Activated CD8-positive, alpha-beta T cell treated with anti-CD3 and anti-CD28 coated beads, Interleukin-2, amount 10 ng/mL, durations not matched to agents 7 days and 5 days (primary cell): ENCODE measurements at places on chromosomes 1 and 21. TPM values are rescaled to one million over a fixed set of nuclear protein-coding genes. Genes with fewer than 3 reads are reported as not detected.

KCNN3 gene
- not detected for total RNA-seq

GRCh38 chr1:9292361-9293240 lies at the start of gene SPSB1:
TSS of gene SPSB1 (plus strand) at chr1:9292894. CDS start at chr1:9355892, 62,998 bp downstream.
- H3K27ac ChIP-seq: no peak within 1 kb of the TSS
- peaks cover 11% of the 10 kb centered on the region for H3K27me3 ChIP-seq
- peaks cover 2% of the 10 kb centered on the region for H3K36me3 ChIP-seq
- H3K4me1 ChIP-seq: no peaks in the 10 kb centered on the region
- peak within 1 kb of the TSS; percentile 51 for H3K4me3 ChIP-seq
- peak; percentile 72 for DNase-seq

GRCh38 chr21:25485914-25486313 lies 121.4 kb downstream of the MRPL39 start:
- H3K27ac ChIP-seq: peak overlapping the region; percentile 22
- no peak overlapping the region for H3K4me3 ChIP-seq
- H3K36me3 ChIP-seq: peaks cover 35% of the 10 kb centered on the region
- DNase-seq: no peak
- H3K27me3 ChIP-seq: no peaks in the 10 kb centered on the region
- H3K4me1 ChIP-seq: peaks cover 36% of the 10 kb centered on the region

GRCh38 chr1:185263780-185264179 lies 53.3 kb downstream of the IVNS1ABP start:
- no peaks in the 10 kb centered on the region for H3K4me1 ChIP-seq
- H3K36me3 ChIP-seq: no peaks in the 10 kb centered on the region
- no peak for DNase-seq
- no peaks in the 10 kb centered on the region for H3K27me3 ChIP-seq
- no peak overlapping the region for H3K27ac ChIP-seq

SPRR2E gene
- not detected for total RNA-seq

TCEA3 gene
- 11.4 TPM for total RNA-seq

- no peaks in the 10 kb centered on the region for H3K36me3 ChIP-seq
- H3K4me3 ChIP-seq: no peak overlapping the region
- DNase-seq: no peak
- H3K27me3 ChIP-seq: peaks cover 2% of the 10 kb centered on the region
- no peaks in the 10 kb centered on the region for H3K4me1 ChIP-seq
Observed at GRCh38 chr1:78170859-78171258, 125.1 kb downstream of the GIPC2 start.

GRCh38 chr1:185291652-185292051 lies 25.4 kb downstream of the IVNS1ABP start:
- H3K4me1 ChIP-seq: peaks cover 21% of the 10 kb centered on the region
- peaks cover 63% of the 10 kb centered on the region for H3K36me3 ChIP-seq
- no peaks in the 10 kb centered on the region for H3K27me3 ChIP-seq
- no peak for DNase-seq
- H3K27ac ChIP-seq: no peak overlapping the region

NEK2 gene
- total RNA-seq: 54.1 TPM

GRCh38 chr1:244236101-244236500 lies 185.0 kb downstream of the ZBTB18 start:
- no peaks in the 10 kb centered on the region for H3K36me3 ChIP-seq
- no peak for DNase-seq
- H3K27ac ChIP-seq: no peak overlapping the region
- H3K4me1 ChIP-seq: peaks cover 11% of the 10 kb centered on the region
- H3K4me3 ChIP-seq: no peak overlapping the region

DNA sequence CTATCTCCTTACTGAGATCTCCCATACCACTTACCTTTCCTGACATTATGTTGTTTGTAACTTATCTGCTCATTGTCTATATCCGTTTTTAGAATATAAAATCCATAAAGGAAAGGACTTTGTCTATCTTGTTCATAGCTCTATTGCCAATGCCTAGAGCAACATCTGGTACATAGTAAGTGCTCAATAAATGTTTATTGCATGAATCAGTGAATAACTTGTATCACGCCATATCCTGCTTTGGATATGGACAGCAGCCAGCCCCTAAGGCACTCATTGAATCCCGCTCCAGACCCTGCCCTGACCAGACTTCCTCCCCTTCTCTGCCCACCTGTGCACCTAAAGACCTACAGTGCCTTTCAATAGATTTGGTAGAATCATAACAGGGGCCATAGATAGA lies 298.1 kb upstream of the PLXNA2 start:
- H3K27ac ChIP-seq: no peak overlapping the region
- H3K36me3 ChIP-seq: no peaks in the 10 kb centered on the region
- no peaks in the 10 kb centered on the region for H3K27me3 ChIP-seq
- DNase-seq: no peak
- no peaks in the 10 kb centered on the region for H3K4me1 ChIP-seq

DNA sequence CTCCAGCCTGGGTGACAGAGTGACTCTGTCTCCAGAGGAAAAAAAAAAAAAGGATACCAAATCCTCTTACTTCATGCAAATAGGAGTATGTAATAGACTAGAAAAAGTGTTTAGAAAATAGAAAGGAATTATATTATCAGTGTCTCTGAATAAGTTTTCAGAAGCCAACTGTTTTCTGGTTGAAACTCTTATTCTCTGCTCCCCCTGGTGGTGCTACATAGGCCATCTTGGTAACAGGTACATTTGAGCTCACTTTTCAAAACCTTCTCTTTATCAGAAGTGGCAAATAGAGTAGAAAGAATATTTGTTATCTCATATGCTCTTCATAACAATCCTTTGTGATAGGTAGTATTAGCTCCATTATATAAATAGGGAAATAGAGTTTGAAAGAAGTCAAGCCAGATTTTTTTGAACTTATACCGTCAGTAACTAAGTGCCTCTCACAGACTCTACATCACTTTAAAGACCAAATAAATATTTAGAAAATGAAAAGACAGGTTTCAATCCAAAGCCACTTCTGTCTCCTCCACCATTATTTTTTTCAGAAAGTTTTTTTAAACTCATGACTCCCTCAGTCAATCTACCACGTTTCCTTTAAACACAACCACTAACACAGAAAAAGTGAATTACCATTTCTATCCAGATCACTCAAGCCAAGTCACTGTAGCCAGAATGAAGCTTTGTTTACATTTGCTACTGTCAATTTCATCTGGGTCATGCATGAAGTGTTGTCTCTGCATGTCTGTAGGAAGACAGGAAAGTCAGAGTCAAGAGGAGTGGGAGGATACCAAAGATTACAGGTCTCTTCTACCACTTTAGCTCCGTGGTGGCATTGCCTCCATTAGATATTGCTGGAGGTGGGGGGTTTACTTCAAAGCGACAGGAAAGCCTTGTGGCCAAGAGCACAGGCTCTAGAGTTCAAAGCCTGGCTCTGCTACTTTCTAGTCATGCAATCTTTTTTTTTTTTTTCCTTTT lies 45.6 kb downstream of the IL23R start:
- H3K4me3 ChIP-seq: peak overlapping the region; percentile 12
- no peaks in the 10 kb centered on the region for H3K27me3 ChIP-seq
- DNase-seq: peak; percentile 77
- no peaks in the 10 kb centered on the region for H3K36me3 ChIP-seq
- peak overlapping the region; percentile 74 for H3K27ac ChIP-seq
- H3K4me1 ChIP-seq: peaks cover 42% of the 10 kb centered on the region

SLC35E2B gene
- total RNA-seq: 40.7 TPM

CSTB gene
- 54.4 TPM for total RNA-seq

DNA sequence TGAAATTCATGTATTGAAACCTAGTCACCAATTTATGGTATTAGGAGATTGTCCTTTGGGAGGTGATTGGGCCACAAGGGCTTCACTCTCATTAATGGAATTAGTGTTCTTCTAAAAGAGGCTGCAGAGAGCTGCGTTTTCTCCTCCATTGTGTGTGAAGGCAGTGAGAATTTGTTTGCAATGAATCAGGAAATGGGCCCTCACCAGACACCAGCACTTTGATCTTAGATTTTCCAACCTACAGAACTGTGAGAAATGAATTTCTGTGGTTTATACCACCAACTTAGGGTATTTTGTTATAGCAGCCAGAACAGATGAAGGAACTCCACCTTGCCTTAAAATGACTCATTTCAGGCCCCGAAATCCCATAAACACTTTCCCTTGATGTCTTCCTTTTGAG lies 544.2 kb downstream of the RWDD3 start:
- no peak for DNase-seq
- no peaks in the 10 kb centered on the region for H3K27me3 ChIP-seq
- no peak overlapping the region for H3K27ac ChIP-seq
- H3K36me3 ChIP-seq: no peaks in the 10 kb centered on the region
- no peak overlapping the region for H3K4me3 ChIP-seq
- no peaks in the 10 kb centered on the region for H3K4me1 ChIP-seq

GRCh38 chr1:24921412-24921811 lies 8.7 kb downstream of the RUNX3 start:
- no peak for DNase-seq
- H3K27me3 ChIP-seq: no peaks in the 10 kb centered on the region
- H3K4me1 ChIP-seq: peaks cover 95% of the 10 kb centered on the region

- H3K36me3 ChIP-seq: peaks cover 3% of the 10 kb centered on the region
- peaks cover 44% of the 10 kb centered on the region for H3K27me3 ChIP-seq
- H3K4me1 ChIP-seq: peaks cover 33% of the 10 kb centered on the region
- peak; percentile 20 for DNase-seq
- no peak overlapping the region for H3K4me3 ChIP-seq
Observed at GRCh38 chr1:235643837-235644692, 5.5 kb downstream of the GNG4 start.

CD101 gene
- total RNA-seq: 28.6 TPM

SYPL2 gene
- total RNA-seq: not detected

DNA sequence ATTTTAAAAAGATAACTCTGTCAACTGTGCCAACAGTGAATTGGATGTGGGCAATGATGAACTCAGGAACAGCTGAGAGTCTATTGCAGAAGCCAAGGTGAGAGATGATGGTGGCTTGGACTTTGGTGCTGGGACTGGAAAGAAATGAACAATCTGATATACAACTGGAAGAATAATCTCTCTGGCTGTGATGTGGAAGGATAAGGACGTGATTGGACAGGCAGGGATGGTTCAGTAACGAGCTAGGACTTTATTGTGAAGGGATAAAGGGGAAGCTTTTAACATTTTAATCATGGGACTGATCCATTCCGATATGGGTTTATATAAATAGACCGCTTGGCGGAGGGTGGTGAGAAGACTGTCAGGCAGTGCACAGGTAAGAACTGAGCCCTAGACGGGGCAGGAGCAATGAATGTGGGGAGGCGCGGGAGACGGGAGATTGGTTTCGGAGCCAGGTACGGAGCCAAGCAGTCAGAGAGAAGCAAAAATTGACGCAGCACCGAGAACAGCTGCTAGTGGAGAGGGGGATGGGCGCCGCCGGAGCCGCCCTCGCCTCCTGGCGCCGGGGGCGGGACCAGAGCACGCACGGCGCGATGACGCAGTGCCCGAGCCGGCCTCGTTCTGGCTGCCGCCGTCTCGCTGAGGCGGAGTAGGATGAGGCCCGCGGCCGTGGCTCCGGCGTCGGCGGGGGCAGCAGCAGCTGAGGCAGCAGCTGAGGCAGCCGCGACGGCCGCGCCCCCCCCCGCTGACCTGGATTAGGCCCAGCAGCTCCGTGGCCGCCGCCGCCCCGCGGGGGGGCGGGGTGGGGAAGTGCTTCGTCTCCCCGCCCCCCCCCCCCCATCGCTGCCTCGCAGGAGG lies at the start of gene RNF11:
Gene RNF11 (plus strand): TSS at position 601 of the 858 bp plus-strand sequence. CDS start 484 bp downstream, outside the sequence.
- peak within 1 kb of the TSS; percentile 88 for H3K4me3 ChIP-seq
- H3K27ac ChIP-seq: peak within 1 kb of the TSS; percentile 90
- peak; percentile 93 for DNase-seq
- no peaks in the 10 kb centered on the region for H3K27me3 ChIP-seq
- peaks cover 31% of the 10 kb centered on the region for H3K4me1 ChIP-seq

HCRTR1 gene
- not detected for total RNA-seq

- no peak overlapping the region for H3K4me3 ChIP-seq
- no peaks in the 10 kb centered on the region for H3K36me3 ChIP-seq
- no peak for DNase-seq
- H3K4me1 ChIP-seq: peaks cover 16% of the 10 kb centered on the region
- H3K27ac ChIP-seq: no peak overlapping the region
Observed at GRCh38 chr1:115092175-115092574, 2.9 kb upstream of the TSPAN2 start.

DNA sequence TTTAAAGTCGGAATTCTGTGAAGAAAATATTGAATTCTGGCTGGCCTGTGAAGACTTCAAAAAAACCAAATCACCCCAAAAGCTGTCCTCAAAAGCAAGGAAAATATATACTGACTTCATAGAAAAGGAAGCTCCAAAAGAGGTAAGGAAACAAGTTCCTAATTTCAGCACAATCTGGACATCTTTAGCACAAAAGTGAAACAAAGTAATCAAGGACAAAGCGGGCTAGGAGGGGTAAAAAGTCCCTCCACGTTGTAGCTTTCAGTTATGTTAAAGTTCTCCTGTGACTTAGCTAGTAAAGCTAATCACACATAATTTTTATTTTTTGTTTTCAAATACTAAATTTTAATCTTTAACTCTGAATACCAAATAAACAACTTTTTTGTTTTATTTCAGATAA lies 2.2 kb downstream of the RGS2 start:
- H3K36me3 ChIP-seq: no peaks in the 10 kb centered on the region
- no peak overlapping the region for H3K4me3 ChIP-seq
- no peak overlapping the region for H3K27ac ChIP-seq
